ENCODE measurements at places on chromosomes 1 and 21. TPM values are rescaled to one million over a fixed set of nuclear protein-coding genes. Genes with fewer than 3 reads are reported as not detected.

Gene FCGR3A
- total RNA-seq: not detected

Gene ZBTB8A
- total RNA-seq: 10.4 TPM

Gene MPL
- total RNA-seq: not detected

Gene PLA2G2C
- not detected for total RNA-seq

Gene KIRREL1
- total RNA-seq: 86.7 TPM

Gene DNAJC28
- 1.8 TPM for total RNA-seq

Gene CLIC4
- 522 TPM for total RNA-seq

- DNase-seq: no peak
Measured at GRCh38 chr1:198978523-198978922, 339.7 kb downstream of the PTPRC start.

- no peak for DNase-seq
Measured at GRCh38 chr1:60797351-60797750, 285.0 kb upstream of the NFIA start.

GRCh38 chr21:34852448-34852847 is 183.7 kb downstream of the CLIC6 start:
- no peak for DNase-seq

DNA sequence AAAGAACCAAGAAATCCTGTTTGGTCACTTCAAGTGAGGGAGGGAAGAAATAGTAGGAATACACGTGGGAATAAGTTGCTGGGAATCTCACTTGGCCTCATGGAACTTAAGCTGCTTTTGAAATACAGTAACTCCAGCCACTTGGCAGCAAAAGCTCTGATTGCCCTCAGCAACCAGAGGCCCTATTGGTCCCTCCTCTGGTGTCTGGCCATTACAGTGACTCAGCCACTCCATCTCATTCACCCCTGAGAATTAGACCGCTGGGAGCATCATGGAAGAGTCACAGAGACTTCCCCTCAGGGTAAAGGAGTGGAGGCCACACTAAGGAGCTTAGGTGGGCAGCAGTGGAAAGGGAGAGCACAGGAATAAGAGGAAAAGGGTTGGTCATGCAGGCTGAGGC is 99.6 kb downstream of the ELAVL4 start:
- DNase-seq: no peak

DNA sequence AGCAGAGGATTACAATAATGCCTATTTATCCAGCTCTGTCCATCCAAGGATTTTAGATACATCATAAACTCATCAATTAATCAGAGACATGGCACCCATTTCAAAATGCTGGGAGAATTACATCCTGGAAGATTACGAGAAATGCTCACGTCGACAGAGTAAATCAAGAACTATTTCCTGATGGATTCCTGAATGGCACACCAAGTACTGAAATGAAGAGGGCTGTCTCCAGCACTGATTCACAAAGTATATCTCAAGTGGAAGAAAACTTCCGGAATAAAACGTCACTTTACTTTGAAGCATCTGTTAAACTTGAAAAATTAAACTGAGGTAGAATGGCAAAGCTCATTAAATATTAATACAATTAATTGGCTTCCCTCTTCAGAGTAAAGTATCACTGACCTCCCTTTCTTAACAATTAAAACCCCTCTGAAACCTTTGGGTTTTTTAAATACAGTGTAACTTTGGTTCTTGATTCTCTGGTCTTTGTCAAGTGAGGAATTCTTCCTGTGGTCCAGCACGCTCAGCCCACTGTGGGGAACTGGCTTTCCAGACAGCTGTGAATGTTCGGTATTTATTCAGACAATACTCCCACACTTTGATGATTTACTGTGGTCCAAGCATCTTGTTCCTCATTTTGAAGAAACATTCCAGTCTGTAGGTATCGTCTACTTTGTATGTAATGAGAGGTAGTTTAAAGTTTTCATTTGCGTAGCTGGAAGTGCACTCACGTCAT is 288.0 kb downstream of the NFIA start:
- DNase-seq: no peak

DNA sequence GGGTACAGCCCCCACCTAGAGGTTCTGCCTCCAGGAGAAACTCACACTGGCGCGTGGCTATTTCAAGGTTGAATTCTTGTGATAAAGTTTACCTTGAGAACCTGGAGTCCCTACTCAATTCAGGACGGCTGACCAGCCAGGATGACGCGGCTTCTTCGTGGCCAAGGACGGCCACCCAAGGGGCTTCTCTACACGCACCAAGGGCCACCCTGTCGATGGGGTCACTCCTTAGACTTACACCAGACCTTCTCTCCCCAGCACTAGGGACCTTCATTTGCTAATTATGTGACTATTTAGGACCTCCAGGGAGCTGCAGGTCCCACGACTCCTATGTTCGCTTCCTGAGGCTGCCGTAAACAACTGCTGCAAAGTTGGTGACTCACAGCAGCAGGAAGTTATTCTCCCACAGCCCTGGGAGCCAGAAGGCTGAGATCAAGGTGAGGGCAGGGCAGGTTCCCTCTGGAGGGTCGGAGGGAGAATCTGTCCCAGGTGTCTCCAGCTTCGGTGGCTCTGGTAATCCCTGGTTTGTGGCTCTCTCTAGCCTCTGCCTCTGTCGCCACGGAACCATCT is 135.9 kb downstream of the NPHP4 start:
- DNase-seq: no peak

DNA sequence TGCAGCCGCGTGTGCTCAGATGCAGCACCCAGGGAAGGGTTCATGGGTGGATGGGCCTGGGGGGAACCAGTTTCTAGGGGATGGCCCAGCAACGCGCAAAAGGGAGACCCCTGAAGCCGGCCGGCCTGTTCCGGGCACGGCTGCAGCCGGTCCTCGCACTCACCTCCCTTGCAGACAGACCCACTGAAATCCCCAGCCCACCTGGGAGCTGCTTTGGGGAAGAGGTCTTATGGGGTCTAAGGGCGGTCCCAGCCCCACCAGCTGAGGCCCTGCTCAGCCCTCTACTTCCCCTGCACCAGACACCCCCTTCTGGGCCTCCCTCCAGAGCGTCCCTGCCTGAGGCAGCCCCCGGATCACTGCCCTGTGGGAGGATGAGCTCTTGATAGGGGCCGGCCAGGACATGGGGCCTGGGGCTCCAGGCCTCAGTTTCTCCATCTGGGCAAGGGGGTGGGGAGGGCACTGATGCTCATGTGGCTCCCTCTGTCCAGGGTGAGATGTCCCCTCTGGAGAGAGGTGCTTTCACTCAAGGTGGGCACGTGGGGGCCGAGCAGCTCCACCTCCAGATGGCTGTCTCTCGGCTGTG is 20.0 kb upstream of the TTC34 start:
- DNase-seq: no peak

- no peak for DNase-seq
Measured at GRCh38 chr1:228527596-228527995, 40.4 kb downstream of the RNF187 start.

DNA sequence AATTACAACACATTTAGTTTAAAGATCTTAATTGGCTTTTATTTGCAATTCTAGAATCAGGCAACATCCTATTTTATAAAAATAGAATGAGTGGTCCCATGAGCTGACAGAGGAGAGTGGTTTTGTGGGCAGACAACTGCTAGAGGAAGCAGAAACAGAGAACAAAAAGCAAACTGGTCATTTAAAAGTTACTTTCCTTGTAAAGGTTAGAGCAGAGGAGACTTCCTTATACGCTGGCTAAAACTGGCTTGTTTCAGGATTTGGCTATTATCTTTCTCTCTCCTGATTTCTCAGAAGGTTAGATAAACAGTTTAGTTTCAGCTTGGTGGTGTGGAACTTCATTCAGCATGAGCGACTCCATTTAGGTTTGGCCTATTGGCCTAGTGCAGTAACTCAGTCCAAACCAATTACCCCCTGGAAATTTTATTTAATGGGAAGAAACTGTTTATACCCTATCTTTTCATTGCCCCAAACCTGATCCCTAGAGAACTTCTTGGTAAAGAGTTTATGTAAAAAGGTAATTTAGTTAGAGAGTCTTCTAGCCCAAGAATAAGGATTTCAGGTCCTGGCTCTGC is 32.2 kb upstream of the IL20 start:
- DNase-seq: no peak

DNA sequence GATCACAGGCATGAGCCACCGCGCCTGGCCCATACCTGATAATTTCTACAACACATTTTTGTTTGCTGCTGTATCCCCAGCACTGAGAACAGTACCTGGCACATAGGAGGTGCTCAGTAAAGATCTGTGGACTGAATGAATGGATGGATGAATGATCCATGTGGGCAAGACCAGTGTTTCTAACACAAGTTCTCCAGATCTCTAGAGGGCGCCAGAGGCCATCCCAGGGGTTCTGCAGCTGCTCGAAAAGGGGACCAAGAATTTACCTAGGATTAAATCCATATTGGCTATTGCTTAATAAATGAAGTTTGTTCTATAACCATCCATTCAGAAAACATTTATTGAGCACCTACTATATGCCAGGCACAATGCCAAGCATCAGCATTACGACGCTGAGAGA is 167.7 kb downstream of the ACTL8 start:
- DNase-seq: no peak

DNA sequence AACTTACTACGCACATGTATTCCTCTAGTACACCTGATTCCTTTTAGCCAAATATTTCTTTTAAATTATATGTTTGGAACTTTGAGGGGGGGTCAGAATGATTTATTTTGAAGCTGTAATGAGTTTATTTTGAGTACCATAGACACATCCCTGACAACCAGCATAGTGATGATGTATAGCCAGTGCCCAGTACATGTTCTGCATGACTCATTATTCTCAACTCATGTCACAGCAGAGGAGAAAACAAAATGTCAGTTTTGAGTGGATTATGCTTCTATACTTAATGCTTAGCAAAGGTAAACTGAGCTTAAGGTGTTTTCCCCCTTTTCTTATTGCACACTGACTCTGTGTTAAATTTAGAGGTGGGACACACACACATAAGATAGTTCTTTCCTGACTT is 22.4 kb upstream of the LEPR start:
- no peak for DNase-seq

- no peak for DNase-seq
Measured at GRCh38 chr1:245997471-245998258, 509.4 kb downstream of the SMYD3 start.

All from glomerular endothelial cell (primary cell).